Daoy (cell line): ENCODE measurements at places on chromosomes 4 and X.
A peak's percentile ranks its signal among the peaks of the same experiment; 100 is the strongest.

- peak; percentile 6 for DNase-seq
Observed at GRCh38 chr4:166091912-166092510, 219.0 kb downstream of the TLL1 start.

DNA sequence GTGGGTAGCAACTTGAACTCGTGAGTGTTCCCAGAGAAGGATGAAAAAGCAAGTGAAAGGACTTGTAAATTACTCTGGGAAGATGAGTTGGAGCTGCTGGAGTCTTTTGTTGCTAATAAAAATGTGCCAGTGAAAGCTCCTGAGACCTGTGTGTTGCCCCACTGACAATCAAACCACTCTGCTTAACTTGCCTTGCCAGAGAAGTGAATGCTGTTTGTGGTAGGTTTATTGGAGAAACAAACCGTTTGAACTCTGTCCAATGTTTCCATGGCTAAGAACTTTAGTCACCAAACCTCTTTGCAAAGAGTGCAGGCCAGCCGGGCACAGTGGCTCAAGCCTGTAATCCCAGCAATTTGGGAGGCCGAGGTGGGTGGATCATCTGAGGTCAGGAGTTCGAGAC lies 586.9 kb downstream of the PCDH7 start:
- DNase-seq = no peak

GRCh38 chr4:113212613-113213012 lies 163.2 kb downstream of the ANK2 start:
- DNase-seq = no peak

- DNase-seq = no peak
Observed at GRCh38 chr4:86600007-86600653, 6.0 kb downstream of the PTPN13 start.

GRCh38 chr4:86586626-86587380 lies 7.3 kb upstream of the PTPN13 start:
- DNase-seq = no peak

- DNase-seq = no peak
Observed at GRCh38 chrX:531611-531936, 99.0 kb upstream of the SHOX start.

- no peak for DNase-seq
Observed at GRCh38 chr4:55154290-55154880, 29.0 kb upstream of the KDR start.

GRCh38 chrX:138484451-138484850 lies 227.1 kb downstream of the FGF13 start:
- no peak for DNase-seq
